ENCODE measurements at places on chromosomes 5 and 9.

DNA sequence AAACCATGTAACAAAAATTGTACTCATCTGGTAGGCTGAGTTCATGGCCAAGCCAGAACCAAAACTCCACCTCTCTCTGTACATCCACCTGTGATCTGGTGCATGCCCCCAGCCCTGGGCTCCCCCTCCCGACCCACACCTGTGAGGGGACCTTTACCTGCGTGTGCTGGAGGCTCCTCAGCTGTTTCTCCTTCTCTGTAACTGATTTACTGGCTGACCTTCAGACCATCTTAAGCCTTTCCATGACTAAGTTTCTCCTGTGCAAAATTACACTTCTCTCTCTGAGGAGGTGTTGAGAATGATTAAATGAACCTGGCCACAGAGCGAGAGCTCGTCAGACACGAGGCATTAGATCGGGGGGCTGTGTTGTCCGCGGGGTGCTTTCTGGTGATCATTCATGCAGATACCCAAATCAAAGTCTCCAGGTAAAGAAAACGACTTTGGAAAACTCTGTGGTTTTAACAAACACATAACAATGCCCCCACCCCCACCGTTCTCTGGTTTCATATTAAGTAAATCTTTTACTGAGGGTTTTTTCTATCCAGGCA lies 136.4 kb downstream of the SEMA5A start:
- DNase-seq = no peak

DNA sequence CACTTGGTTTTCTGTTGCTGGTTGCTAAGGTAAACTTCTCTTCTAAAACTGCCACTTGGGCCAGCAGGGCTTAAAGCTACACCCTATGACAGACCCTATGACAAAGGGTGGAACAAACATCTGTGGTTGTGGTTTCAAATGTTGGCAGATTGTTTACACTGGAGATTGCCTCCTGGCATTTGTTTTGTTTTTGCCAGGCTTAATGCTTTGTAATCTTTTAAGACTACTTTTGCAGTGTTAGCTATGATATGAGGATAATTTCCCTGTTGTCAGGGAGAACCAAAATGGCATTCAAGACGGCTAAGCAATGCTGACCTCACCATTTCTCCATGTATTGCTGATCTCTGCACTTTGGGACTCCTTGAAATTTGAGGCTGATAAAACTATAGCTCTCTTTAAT lies 50.3 kb downstream of the MAMDC2 start:
- DNase-seq = no peak

DNA sequence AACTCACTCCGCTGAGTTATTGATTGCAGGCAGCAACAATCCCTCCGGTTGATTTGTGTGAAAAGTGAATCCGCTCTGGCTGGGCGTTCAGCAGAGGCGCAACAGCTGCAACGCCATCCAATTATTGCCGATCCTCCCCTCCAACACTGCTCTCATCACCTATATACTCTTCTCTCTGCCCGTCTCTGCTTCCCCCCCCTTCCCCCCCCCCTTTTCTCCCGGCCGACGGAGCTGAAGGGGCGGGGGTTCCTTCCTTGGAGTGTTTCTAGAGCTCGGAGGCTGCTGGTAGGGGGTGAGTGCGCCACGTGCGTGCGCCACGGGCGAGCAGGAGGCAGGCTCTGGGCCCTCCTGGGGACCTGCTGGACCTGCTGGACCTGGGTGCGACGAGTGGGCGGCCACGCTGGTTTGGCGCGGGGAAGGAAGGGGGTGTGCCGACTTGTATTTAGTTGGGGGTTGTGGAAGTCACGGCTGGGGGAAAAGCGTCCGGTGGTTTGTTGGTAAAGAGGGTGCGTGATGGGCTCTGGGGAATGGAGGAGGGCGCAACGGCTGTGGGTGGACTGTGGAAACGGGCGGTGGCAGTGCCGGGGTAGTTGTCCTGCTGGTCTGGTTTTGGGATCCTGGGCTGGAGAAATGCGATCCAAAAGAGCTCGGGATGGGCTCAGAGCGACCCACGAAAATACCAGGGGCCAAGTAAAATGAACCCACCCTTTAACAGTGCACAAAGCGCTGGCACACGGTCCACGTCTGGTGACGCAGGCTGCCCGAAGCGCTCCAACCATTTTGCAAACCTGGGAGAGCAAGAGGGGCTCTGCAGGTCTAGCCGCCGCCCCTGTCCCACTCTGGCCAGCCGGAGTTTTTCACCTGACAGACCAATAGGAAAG lies 6.4 kb upstream of the MEF2C start:
- DNase-seq = no peak

- DNase-seq = no peak
These were observed 9.9 kb downstream of the SEPTIN8 start for GRCh38 chr5:132767150-132767549.

GRCh38 chr9:14769230-14769571 lies 46.7 kb upstream of the CER1 start:
- DNase-seq = no peak

DNA sequence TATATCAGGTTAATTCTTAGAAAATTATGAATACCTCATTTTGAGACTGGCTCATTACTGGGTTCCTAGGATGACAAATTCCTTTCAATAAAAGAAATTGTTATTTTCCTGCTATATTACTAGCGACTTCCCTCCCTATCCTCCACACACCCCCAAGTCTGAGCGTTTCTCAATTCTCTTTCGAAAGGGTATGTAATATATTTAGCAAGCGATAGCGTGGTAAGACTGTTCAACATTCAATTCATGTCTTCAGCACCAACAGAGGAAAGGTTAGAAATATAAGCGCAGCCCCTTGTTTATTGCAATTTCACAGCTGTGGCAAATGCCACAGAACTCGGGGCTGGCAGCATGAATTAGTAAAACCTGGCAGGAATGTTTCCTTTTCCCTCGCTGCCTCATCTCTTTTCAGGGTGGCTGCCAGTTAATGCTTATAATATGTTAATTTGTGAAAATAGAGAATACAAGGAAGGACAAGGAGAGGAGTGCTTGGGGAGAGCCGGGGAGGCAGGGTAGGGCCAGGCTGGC lies 152.7 kb upstream of the TBCA start:
- no peak for DNase-seq

DNA sequence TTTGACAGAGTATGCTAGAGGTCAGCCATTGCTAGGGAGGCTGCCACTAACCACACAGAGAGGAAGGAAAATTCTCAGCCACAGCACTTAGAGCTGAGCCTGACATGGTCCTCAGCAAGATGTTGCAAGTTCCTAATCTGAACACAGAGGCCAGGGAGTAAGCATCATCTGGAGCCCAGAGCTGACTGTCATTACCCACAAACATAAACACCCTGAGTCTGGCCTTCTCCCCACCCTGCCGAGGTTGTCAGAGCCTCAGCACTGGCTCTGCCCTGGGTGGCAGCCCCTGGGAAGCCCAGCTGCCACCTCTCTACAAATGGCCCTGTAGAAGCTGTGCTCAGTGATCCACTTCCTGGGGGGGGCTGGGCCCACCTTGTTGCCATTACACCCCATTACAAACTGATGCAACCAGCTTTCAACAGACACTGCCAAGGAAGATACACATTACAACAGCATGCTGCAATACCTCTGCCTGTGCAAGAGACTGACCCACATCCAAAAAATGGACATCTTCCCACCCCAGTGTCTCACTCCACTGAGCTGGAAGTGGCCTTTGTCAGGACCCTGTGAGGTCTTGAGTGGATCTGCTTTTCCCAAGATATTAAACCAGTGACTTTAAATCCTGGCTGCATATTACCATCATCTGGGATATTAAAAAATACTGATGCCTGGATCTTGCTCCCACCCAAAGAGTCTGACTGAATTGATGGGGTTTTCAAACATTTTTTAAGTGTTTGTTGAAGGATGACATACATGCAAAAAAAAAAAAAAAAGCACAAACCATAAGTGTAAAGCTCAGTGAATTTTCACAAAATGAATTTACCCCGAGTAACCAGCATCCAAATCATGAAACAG lies 33.0 kb downstream of the IRF1 start:
- DNase-seq = no peak

- no peak for DNase-seq
These were observed 81.0 kb upstream of the SLC25A51 start for GRCh38 chr9:37984672-37985611.

- DNase-seq = no peak
These were observed 24.0 kb downstream of the ABL1 start for GRCh38 chr9:130858739-130859705.

GRCh38 chr5:139689631-139690063 lies 41.5 kb downstream of the CXXC5 start:
- DNase-seq = no peak

- DNase-seq = peak; percentile 22
These were observed 177.6 kb upstream of the SMARCA2 start for GRCh38 chr9:1837453-1838084.

- peak; percentile 15 for DNase-seq
These were observed 143.4 kb upstream of the KLF9 start for GRCh38 chr9:70557661-70558369.

GRCh38 chr5:175501759-175502158 lies 23.4 kb downstream of the SFXN1 start:
- DNase-seq = no peak

DNA sequence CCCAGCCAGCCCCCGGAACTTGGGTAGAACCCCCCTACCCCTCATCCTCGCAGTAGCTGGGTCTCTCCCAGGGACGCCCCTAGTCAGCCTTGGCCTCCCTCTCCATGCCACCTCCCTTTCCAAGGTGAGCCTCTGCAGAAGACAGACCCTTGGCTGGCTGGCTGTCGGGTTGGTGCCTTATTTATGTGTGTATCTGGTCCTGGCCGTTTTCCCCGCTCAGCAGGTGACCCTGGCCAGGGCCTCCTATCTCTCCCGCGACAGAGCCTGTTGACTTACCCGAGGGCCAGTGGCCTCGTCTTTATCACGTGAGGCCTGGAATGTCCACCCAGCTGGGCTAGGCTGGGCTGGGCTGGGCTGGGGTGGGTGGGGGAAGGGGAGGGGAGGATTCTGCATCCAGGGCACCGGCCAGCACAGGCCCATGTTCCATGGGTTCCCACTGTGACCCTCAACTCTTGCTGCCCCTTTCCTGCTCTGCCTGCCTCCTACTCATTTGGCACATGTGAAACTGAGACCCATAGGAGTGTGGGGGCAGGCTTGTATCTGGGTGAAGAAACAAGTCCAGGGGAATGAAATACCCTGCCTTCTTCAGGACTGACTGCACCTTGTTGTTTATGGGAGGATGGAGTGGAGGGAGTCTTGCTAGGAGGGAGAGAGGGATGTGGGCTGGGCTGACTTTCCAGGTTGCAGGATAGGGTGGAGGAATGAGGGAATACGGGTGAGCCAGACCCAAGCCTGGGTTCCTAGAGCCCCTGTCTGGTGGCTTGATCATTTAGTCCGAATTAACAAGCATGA lies 3.1 kb downstream of the CXXC5 start:
- no peak for DNase-seq

GRCh38 chr5:40879163-40879942 lies 29.9 kb upstream of the C7 start:
- DNase-seq = no peak

GRCh38 chr5:98031926-98032325 lies 741.5 kb upstream of the RGMB start:
- DNase-seq = no peak

DNA sequence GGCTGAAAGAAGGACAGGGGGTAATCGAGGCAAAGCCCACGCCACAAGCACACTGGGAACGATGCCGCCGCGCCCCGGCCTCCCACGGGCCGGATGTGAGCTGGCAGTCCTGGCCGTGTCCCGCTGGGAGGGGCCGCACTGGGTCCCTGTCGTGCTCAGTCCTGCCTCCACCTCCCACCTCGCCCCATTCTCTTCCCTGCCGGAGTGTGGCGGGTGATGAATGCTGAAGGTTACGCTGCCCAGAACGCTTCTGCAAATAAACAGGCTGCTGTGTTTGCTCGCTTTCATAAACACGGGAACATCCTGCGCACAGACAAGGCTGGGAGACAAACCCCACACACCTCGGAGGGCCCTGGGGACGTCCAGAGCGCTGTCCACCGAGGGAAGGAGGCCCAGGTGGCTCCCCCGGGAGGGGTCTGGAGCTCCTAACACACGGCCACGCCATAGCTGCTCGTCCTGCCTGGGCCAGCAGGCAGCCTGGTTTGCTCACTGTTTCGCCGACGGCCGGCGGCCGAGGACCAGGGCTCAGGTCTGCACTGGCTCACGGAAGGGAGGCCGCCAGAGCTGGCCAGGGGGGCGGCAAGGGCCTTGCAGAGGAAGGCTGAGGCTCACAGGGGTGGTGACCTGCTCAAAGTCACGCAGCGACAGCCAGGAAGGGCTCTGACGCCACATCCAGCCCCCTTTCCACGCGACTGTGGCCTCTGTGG lies 2.3 kb downstream of the DNLZ start:
- no peak for DNase-seq

GRCh38 chr9:129031514-129031913 lies 3.4 kb upstream of the SH3GLB2 start:
- DNase-seq = no peak

DNA sequence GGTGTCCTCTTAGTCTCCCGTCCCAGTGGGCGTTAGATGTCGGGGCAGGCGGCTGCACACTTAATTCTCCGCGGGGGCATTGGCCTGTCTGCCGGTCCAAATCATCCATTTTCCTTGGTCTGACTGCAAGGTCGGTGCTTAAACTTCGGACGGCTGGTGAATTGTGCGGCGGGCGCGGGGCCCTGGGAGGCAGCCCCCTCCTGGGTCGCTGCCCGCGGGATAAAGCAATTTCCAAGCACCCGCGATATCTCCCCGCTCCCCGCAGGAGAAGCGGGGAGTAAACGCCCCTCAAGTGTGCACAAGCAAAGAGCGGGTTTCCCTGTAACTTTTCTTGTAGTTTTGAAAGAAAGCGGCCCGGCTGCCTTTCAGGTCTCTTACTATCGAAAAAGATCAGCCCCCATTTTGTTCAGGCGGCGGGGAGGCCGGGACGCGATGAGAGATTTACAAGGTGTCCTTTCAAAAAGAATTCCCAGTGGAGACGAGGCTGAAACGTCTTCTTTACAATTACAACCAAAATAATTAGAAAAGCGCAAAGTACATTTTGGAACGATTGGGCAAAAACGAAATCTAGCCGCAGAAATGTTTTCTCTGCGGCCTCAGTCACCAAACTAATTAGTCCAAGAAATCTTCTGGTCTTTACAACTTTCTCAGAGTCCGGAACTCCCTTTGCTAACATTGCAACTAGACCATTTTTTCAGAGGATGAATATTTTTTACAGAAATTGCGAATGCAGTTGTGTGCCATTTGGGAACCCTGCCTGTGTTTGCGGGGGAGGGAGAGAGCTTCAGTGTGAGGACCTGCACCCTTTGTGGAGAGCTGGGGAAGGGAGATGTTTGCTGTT lies 1.8 kb downstream of the IRX1 start:
- DNase-seq = no peak

GRCh38 chr9:1871626-1872419 lies 143.3 kb upstream of the SMARCA2 start:
- no peak for DNase-seq

DNA sequence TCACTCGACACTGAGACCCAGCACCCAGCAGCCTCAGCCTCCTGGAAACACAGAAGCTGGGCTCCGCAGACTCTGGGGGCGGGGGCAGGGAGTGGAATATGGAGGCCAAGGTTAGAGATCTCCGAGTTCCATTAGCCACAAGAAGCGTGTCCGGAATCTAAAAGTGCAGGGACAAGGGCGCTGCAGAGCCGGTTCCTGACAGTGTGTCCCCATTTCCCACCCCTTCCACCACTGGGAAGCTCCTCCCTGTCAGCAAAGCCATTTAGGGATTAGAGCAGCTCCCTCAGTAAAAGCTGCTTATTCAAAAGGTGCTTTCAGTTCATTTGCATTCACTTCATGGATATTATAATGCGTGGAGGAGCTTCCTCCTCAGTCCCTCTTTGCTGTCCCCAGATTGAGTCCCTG lies 74.1 kb upstream of the HSPA9 start:
- no peak for DNase-seq
